ENCODE measurements at places on chromosomes 6 and 20.

DNA sequence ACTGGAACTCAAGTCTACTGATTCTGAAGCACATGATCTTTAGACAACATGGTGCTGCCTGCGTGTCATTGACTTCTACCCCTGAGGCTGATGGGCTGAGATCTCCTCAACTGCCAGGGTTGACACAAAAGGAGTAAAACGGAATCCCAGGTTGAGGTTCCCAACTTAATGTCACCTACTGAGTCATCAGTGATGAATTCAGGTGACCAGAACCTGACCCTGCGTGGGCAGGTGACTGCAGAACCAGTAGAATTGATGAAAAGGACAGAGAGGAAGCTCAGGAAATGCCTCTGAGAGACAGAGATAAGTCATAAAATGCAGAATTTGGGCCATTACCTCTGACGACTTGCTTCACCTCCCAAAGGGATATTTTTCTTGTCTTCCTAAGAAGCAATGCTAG lies 7.7 kb upstream of the KIZ start:
- no peak for DNase-seq

DNA sequence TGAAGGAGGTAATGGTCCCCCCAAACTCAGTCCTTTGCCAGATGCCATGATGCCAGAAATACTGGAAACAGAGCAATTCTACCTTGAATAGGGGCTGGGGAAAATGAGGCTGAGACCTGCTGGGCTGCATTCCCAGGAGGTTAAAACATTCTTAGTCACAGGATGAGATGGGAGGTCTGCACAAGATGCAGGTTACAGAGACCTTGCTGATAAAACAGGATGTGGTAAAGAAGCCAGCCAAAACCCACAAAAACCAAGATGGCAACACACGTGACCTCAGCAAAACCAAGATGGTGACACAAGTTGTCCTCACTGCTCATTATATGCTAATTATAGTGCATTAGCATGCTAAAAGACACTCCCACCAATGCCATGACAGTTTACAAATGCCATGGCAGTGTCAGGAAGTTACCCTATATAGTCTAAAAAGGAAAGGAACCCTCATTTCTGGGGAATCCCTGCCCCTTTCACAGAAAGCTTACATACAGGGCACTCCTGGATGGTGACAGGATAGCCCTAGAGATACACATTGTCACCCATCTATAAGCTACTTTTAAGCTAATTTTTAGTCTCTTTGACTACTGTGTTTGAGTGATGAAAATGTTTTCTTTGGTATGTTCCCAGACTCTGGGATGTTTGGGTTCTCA lies 979.7 kb downstream of the TBC1D32 start:
- DNase-seq: no peak

GRCh38 chr6:157185986-157186385 lies 137.3 kb downstream of the TMEM242 start:
- DNase-seq: no peak

DNA sequence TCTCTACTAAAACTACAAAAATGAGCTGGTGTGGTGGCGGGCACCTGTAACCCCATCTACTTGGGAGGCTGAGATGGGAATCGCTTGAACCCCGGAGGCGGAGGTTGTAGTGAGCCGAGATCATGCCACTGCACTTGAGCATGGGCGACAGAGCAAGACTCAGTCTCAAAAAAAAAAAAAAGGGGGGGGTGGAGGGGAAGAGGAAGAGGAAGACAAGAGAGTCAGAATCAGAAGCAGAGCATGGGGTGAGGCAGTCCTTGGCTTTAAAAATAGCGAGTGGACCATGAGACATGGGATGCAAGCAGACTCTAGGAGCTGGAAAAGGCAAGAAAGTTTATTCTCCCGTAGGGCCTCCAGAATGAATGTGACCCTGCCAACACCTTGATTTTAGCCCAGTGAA lies 3.9 kb upstream of the SLC9A8 start:
- DNase-seq: no peak

DNA sequence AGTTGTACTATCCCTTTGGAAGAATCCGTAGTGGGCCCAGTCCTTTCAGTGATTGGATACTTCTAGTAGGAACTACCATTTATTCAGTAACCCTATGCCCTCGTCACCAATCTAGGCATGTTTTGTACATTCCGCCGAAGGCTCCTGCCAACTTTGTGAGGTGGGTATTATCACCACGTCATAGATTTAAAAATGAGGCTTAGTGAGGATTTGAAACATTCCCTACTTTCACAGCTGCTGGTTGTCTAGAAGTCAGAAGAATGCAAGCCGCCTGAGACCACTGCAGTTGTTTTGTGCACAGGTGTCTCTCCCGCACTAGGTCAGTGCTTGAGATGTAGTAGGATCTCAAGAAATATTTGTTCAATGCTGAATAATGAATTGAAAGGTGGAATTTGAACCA lies 32.6 kb downstream of the ENPP1 start:
- DNase-seq: no peak

DNA sequence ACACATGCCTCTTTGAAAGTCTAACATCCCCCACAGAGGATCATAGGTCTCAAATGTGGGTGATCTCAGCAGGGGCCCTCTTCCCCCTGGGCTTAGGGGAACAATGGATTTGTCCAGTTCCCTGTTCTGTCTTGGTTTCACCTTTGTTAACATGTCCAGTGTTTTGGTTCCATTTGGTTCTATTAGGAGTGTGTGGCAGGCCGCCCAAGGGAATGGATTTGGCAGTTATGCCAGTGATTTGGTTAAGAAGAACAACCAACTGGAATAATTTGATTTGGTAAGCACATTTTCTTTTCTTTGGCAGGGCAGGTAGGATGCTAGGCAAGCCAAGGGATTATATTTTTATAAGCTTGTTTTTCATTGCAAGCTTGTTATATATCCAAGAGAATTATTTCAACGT lies 28.5 kb upstream of the ENPP1 start:
- no peak for DNase-seq

- no peak for DNase-seq
These were observed 4.6 kb downstream of the NINL start for GRCh38 chr20:25580711-25581110.

- no peak for DNase-seq
These were observed 495.2 kb upstream of the FLRT3 start for GRCh38 chr20:14832630-14833029.

DNA sequence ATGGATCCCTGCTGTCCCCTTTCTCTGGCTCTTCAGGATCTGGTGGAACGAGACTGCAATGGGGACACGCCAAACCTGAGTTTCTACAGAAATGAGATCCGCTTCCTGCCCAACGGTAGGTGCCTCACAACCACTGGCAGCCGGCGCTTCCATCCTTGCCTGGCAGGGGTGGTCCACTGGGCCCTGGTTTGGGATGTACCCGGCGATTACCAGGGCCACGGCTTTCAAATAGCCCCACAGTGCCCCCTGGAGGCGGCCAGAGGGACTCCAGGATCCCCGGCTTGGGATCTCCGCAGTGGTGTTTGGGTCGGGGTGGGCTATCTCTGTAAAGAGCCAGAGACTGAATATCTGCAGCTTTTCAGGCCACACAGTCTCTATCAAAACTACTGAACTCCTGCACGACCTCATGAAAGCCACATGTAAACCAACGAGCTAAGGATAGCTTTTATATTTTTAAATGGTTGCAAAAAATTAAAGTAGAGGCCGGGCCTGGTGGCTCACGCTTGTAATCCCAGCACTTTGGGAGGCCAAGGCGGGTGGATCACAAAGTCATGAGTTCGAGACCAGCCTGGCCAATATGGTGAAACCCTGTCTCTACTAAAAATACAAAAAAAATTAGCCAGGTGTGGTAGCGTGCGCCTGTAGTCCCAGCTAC lies 3.7 kb downstream of the OGFR start:
- peak; percentile 53 for DNase-seq

GRCh38 chr6:113530769-113531168 lies 326.4 kb upstream of the MARCKS start:
- DNase-seq: no peak

GRCh38 chr6:107421696-107422256 lies 37.6 kb downstream of the PDSS2 start:
- DNase-seq: no peak

DNA sequence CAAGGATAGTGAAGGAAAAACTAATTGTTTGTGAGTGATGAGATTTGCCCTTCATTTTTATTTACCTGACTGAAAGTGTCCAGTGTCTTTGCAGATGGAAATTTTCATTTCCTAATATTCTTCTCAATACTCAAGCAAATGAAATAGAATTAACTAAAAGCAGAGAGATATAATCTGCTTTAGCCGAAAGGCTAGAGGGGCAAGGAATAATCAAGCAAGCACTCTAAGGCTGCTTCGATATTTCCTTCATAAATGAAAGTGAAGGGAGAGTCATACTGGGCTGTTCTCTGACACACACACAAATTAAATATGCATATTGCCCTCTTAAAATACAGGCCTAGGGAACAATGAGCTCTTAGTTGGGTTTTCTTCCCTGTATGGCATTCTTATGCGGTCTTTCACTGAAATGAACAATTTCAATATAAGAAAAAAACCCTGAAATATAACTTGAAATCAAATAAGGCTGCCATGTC lies 47.5 kb upstream of the POPDC3 start:
- DNase-seq: no peak

DNA sequence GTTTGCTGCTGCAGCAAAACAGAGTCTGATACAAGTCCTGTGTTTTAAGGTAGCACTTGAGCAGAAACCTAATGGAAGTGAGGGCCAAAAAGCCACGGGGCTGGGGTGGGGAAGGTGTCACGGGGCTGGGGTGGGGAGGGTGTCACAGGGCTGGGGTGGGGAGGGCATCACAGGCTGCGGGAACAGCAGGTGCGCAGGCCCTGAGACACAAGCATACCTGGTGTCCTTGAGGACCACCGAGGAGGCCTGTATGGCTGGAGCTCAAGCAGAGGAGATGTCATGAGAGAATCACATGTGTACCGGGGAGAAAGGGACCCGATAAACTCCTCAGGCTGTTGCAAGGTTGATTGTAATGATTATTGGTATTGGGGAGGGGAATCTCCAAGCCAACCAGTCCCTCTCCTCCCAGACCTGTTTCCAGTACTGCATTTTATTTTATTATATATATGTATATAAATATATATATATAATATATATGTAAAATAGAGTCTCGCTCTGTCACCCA lies 13.6 kb upstream of the SPO11 start:
- no peak for DNase-seq

DNA sequence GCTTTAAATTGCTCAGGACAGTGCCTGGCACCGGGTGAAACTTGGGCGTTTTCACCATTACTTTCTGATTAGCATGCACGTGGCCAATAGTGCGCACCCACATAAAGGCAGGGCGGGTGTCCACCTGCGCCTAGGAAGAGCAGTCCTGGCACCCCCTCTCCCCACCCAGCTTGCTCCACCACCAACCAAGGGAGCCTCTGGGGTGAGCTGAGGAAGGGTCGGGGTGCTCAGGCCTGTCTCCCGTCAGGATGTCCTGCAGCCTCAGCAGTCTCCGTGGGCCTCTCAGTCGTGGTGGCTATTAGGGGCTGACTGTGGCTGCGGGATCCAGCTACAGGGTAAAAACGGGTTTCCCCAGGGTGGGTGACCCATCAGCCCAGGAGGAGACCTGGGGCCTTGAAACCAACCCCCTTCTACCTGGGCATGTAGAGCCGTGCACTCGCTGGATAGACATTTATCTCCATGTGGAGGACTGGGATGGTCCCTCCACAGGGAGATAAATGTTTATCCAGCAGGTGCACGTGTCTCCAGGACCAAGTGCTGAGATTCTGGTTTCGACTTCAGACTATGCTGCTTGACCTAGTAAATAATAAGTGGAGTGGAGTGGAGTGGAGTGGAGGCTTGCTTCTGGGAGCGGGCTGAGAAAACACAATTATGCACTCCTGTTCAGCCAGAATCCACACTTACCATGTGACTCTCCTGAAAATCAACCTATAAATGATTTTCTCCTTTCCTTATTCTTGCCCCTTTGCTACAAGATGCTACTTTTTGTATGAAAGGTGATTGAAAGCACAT lies 91.1 kb downstream of the ZDHHC14 start:
- no peak for DNase-seq

- no peak for DNase-seq
These were observed 9.2 kb upstream of the ZBTB9 start for GRCh38 chr6:33445119-33445603.

GRCh38 chr6:33828764-33829731 lies 25.2 kb upstream of the MLN start:
- DNase-seq: no peak

- DNase-seq: no peak
These were observed 155.1 kb downstream of the CD83 start for GRCh38 chr6:14272737-14273085.

DNA sequence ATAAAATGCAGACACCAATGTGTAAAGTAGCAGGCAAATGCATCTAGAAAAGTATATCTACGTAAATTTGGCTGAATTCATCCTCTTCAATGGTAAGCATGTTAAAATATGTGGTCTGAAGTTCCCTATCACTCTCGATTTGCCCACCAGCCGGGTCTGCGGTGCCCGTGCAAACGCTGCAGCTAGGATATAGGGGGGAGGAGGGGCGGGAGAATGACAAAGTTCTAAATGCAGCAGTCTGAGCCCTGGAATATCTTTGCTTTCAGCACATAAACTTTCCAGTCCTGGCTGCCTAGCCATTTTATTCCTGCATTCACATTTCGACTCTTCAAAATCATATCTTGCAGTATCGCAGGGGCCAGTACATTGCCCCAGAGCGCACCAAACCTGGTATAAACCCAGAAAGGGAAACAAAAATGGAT lies 708 bp downstream of the NRN1 start:
- DNase-seq: no peak

GRCh38 chr6:148746363-148747144 lies at the start of gene UST:
UST (plus strand) TSS chr6:148747030; CDS start chr6:148747431, 401 bp downstream.
- DNase-seq: peak; percentile 33

DNA sequence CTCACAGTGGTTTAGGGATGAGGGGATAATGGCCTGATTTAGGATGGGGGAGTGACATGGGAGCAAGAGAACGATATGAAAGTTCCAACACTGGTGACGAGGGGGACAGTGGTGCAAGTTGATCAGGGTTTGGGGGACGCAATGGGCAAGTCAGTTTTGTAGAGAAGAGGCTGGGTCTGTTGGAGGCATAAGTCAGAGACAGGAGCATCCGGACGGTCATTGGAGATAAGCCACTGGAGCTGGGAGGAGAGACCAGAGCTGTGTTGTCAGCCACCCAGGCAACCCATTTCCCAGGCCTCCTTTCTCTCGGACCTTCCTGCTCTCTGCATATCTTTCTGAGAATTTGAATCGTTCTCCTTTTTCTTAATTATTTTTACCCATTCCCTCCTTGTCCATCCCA lies 9.5 kb downstream of the DNPH1 start:
- no peak for DNase-seq

DNA sequence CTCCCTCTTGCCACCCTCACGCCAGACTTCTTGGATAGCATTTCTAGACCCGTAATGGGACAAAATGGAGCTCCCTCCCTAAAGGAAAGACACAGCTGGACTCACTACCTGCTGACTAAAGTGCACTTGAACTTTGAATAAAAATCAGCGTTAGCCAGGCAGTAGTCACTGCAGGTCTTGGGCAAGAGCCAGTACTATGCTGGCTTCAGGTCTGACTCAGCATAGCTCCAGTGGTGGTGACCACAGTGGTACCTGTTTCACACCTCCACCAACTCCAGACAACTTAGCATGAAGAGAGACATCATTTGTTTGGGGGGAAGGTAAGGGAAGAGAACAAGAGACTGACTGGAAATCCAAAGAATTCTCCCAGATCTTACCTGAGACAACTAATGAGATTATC lies 906.8 kb downstream of the GRIK2 start:
- DNase-seq: no peak
